Muscle of arm (tissue), 14 donors: ENCODE measurements at places on chromosomes 4 and X. TPM values are rescaled to one million over a fixed set of nuclear protein-coding genes. Genes with fewer than 3 reads are reported as not detected.
A peak's percentile ranks its signal among the peaks of the same experiment; 100 is the strongest.

GRCh38 chr4:140084385-140084784 is 69.6 kb downstream of the MAML3 start:
- DNase-seq: no peak

GRCh38 chr4:110042545-110043517 is 130.1 kb downstream of the EGF start:
- DNase-seq: no peak

- DNase-seq: no peak
Observed at GRCh38 chr4:52588771-52589591, 70.1 kb downstream of the USP46 start.

DNA sequence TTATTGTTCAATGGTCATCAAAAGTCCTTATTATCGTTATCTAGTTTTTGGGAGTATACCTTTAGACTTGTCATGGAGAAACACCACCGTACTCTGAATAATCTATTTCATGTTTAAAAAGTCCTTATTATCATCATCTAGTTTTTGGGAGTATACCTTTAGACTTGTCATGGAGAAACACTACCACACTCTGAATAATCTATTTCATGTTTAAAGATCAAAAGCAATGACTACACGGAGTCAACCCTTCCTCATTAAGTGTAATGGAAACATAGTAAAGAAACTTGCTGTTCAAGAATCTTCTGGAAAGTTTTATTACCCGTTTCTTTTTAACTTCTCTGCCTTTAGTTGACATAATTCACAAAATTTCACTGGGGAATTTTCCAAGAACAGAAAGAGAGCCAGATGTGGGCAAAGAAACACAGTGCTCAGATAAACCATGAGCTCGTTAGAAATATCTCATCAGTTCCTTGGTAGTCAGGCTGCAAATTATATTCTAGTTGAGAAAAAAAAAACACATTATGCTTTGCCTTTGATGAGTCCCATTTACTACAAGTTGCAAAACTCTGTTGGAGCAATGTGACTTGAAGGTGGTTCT is 158.8 kb downstream of the AFAP1 start:
- DNase-seq: no peak

- DNase-seq: no peak
Observed at GRCh38 chr4:152342293-152342692, 193.6 kb downstream of the FBXW7 start.

- DNase-seq: peak; percentile 7
Observed at GRCh38 chr4:112897543-112897942, 151.9 kb upstream of the ANK2 start.

DNA sequence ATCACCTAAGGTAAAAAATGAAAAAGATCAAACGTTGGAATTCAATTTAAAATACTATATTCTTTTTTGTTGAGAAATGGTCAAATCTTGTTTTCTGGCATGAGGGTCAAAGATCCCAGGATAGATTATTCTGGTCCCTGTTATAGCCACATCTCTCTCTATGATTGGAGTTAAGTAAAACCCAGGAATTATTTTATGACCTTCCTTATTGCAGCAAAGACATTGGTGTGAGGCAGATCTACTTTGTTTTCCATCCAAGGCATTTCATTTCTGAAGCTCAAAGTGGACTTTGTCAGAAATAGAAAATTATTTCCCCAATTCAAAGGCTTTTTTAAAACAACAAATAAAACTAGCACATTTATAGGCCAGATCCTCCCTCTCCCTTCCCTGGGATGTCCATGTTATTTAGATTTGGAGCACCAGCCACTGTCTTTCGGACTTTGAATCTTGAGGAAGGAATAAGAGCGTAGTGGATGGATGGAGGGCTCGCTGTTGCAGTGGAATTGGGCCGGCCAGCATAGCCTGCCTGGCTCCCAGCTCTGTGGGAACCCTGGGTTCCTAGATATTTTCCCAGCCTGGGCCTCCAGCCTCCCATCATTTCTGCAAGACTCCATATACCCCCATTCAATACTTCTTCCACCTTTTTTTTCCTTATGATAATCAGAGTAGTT is 45.6 kb upstream of the HAND2 start:
- DNase-seq: no peak

DNA sequence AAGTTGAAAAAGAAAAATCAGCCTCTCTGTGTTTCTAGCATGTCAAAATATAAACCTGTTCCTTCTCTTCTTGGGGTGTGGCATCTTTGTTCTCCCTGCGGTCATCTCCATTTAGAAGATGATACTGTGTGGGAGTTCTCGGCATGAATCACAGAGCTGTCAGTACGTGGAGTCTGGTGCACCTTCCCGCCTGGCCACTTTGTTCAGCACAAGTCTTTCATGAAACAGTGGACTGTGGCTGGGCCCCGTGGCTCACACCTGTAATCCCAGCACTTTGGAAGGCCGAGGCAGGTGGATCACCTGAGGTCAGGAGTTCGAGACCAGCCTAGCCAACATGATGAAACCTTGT is 166.5 kb downstream of the MAML3 start:
- no peak for DNase-seq

DNA sequence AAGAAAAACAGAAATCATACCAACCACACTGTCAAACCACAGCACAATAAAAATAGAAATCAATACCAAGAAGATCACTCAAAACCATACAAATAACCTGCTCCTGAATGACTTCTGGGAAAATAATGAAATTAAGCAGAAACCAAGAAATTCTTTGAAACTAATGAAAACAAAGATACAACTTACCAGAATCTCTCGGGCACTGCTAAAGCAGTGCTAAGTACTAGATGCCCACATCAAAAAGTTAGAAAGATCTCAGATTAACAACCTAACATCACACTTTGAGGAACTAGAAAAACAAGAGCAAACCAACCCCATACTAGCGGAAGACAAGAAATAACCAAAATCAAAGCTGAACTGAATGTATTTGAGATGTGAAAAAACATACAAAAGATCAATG is 33.2 kb downstream of the AWAT2 start:
- DNase-seq: no peak

DNA sequence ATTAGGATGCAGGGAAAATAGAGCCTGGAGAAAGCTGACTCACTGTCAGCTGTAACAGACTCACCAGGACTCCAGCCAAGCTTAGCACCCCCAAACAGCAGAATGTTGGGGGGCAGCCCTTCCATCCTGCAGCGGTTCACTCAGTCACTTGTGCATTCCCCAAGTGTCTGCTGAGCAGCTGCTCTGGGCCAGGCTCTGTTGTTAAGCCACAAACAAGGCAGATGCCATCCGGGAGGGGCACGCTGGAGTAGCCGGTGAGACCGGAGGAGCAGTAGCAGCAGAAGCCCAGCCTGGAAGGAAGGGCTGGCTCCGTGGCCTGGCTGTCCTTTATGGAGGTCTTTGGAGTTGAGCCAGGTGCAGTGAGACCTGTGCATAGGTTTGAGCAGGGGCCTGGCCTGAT is 22.0 kb downstream of the CCNQ start:
- no peak for DNase-seq

GRCh38 chr4:139666735-139667281 is 1.2 kb downstream of the MGST2 start:
- DNase-seq: peak; percentile 58

- DNase-seq: no peak
Observed at GRCh38 chrX:82677286-82677685, 830.8 kb upstream of the POU3F4 start.

- DNase-seq: no peak
Observed at GRCh38 chrX:130874751-130875150, 28.3 kb downstream of the ENOX2 start.

GRCh38 chr4:80255329-80256095 is 11.0 kb upstream of the FGF5 start:
- DNase-seq: no peak

DNA sequence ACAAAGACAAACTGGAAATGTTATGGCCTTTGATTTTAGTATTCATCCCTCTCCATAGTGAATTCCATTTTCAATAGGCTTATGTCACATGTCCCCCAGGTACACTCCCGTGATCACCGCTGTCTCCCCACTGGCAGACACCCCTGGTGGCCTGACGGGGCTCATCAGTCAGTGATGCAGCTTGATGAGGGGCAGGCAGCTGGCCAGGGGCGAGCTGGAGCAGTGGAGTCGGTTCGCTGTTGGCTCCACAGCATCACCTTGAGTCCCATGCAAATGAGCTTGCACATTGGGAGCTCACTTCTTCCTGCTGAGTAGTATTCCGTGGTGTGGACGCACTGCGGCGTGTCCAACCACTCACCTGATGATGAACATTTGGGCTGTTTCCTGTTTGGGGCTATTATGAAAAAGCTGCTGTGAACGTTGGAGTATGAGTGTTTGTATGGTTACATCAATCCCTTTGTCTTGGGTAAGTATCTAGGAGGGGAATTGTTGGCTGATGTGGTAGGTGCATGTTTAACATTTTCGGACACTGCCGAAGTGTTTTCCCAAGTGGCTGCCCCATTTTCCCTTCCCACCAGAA is 5.2 kb downstream of the TREX2 start:
- DNase-seq: no peak

GRCh38 chr4:55348466-55348865 is 2.4 kb downstream of the SRD5A3 start:
- DNase-seq: no peak

DNA sequence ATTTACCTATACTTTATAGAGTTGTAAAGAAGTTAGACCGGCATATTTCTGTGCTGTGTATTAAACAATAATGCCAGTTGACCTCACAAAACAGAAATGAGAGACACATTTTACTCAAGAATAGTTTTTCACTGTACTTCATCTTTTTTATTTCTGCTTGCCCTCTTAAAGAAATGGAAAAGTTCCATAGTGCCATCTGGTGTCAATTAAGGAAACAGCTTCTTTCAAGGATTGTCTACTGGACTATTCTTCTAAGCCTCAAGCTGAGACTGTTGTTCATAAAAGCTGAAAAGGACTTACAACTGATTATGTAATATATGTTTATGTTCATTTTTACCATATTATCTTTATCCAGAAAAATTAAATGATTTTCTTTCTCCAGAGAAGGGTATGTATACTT is 1523.7 kb downstream of the ARAP2 start:
- DNase-seq: peak; percentile 67

- DNase-seq: no peak
Observed at GRCh38 chr4:174404677-174405076, 117.6 kb downstream of the HPGD start.

DNA sequence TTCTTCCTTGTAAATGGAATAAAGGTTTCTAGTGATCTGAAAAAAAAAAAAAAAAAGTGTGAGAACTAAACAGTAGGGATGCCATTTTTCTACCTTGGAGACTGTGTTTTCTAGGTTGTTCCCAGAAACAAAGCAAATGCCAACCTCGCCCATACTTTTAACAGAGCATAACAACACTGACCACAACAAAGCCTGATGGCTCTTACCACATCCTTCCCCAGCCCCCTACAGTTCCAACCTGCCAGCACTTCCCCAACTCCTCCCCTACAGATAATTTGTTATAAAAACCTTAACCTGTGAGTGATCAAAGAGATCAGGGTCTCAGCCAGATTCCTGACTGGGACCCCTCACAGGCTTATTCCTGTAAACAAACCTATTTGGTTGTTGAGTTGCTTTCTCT is 940.0 kb downstream of the SH3BGRL start:
- no peak for DNase-seq

DNA sequence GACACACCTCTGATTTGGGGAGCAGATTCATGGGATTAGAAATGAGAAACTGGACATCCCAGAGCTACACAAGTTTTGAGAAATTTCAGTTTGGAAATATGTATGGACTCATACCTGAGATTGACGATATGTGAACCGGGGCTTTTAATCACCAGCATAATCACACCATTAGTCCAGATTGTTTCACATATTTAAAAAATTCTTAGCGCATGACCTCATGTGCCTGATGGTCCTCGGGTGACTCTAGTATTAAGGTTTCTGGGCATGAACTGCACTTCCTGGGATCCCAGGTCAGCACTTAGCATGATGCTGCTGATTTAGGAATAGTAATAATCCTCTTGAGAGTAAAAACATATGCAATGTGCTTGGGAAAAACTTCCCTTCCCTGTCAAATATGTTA is 91.9 kb upstream of the BCOR start:
- no peak for DNase-seq

- DNase-seq: no peak
Observed at GRCh38 chr4:48898733-48899431, 7.7 kb downstream of the OCIAD2 start.

GRCh38 chr4:78624048-78624447 is 72.5 kb downstream of the ANXA3 start:
- no peak for DNase-seq

DNA sequence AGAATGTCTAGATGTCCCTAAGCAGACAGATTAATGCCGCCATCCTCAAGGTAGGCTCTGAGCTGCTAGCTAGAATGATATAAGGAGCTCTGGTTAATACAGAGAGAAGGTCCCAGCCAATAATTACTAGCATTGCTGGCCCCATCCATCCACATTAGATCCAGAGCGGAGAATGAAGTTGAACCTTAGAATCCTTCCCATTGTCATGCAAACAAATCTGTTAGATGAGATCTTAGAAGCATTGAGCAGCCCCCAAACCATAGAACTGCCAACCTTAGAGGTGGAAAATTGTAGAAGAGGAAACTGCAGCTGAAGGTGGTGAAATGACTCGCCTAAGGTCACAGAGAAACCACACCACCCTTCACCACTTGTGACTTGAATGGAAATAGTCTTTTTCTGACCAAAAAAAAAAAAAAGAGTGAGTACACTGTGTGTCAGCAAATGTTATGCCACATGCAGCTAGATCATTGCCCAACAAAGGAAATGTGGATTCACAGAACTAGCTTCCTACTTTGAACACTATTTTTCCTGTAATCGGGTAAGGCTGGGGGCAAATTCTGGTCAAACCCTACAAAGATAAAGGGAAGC is 162.1 kb downstream of the SMIM20 start:
- no peak for DNase-seq

GRCh38 chr4:19508442-19508841 is 743.3 kb upstream of the SLIT2 start:
- no peak for DNase-seq

DNA sequence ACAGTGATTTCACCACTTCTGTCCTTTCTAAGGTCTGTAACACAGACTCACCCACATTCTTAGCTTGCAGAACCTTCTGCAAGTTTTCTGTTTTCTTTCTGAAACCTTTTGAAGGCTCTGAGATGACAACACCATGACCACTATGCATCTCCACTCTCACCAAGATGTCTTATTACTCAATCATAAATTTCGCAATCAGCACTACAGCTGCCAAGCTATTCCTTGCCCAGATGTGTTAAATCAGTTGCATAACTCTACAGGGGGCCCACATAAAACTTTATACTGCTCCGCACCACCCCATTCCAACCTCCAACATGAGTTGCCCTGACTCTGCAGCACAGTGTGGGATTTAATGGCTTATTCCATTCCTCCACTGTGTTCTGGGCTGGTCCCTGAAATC is 229.9 kb downstream of the COL25A1 start:
- DNase-seq: no peak

DNA sequence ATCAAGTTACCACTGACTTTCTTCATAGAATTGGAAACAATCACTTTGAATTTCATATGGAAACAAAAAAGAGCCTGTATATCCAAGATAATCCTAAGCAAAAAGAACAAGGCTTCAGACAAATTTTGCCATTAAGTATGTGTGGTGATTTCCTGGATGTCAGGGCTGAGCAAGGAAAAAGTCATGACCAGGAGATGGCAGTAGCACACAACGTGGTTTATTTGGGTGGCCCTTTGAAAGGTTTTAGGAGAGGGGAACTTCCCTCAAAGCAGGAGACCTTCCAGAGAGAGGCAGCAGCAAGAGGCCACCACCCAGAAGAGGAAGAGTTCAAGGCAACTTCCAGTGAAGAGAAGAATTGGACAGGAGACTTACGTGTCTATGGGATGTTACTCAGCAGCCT is 18.1 kb upstream of the ZXDB start:
- no peak for DNase-seq

CORIN gene
- polyA plus RNA-seq: 3.2 TPM

DMRTC1B gene
- 1.5 TPM for polyA plus RNA-seq

DCTD gene
- 63.6 TPM for polyA plus RNA-seq

UGT2A2 gene
- polyA plus RNA-seq: not detected

PLAC8 gene
- polyA plus RNA-seq: not detected

MAGEC2 gene
- not detected for polyA plus RNA-seq

TMEM271 gene
- not detected for polyA plus RNA-seq
